ENCODE measurements at places on chromosomes 16 and 17.
A peak's percentile ranks its signal among the peaks of the same experiment; 100 is the strongest.

- no peak for DNase-seq
These were observed 42.4 kb upstream of the AKTIP start for GRCh38 chr16:53545433-53545832.

DNA sequence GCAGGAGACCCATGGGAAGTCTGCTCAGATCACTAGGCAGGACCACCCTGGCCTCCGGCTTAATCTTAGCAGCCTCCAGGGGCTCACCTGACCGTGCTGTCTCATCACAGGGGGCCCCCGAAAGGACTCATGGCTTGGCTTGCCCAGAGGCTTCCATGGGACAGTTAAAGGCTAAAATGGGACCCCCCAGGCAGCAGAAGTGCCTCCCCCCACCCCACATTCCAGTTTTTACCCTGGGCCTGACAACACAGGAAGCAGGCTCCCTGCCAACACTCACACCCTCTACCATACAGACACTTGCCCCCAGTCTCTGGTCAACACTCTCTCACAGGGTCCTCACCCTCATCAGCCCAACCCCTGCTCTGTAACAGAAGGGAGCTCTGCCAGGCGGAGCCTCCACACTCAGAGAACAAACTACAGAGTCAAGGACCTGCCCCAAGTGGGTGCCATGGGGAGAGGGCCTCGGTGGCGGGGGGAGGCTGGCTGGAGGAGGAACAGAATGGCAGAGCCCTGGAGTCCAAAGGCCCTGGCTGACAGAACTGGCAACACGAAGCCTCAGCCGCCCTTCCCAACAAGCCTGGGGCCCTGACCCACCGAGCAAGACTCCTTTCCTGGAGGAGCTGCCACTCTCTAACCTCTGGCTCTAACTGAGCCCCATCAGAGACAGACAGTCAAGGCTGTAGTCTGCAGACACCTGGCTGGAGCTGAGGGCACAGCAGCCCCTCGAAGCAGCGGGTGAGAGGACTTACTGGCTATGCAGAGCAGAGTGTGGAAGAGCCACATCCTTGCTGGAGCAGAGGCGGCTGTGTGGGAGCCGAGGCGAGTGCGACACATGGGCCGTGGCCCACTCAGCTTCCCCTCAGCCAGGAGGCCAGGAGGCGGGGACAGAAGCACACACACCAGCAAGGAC is at the start of gene ITGAE:
Gene ITGAE (minus strand): TSS at position 827 of the 910 bp plus-strand sequence. CDS start 44 bp downstream, at position 783.
- DNase-seq = no peak

- DNase-seq = peak; percentile 86
These were observed 128.5 kb downstream of the PARN start for GRCh38 chr16:14501331-14502255.

- no peak for DNase-seq
These were observed 28.2 kb downstream of the ANKFY1 start for GRCh38 chr17:4235372-4236279.
